Hematopoietic multipotent progenitor cell treated with erythropoietin and hydrocortisone succinate and interleukin-3 and kit ligand, for 8 days (in vitro differentiated cells): ENCODE measurements at places on chromosomes 6 and 20.

- peak; percentile 26 for DNase-seq
Measured at GRCh38 chr20:57464642-57465211, 60.2 kb downstream of the CTCFL start.

GRCh38 chr6:82182756-82183155 is 64.8 kb downstream of the IBTK start:
- DNase-seq: no peak

GRCh38 chr6:52517502-52518278 is 59.2 kb downstream of the TRAM2 start:
- DNase-seq: peak; percentile 80

GRCh38 chr20:32130352-32130751 is 20.8 kb downstream of the TM9SF4 start:
- no peak for DNase-seq

DNA sequence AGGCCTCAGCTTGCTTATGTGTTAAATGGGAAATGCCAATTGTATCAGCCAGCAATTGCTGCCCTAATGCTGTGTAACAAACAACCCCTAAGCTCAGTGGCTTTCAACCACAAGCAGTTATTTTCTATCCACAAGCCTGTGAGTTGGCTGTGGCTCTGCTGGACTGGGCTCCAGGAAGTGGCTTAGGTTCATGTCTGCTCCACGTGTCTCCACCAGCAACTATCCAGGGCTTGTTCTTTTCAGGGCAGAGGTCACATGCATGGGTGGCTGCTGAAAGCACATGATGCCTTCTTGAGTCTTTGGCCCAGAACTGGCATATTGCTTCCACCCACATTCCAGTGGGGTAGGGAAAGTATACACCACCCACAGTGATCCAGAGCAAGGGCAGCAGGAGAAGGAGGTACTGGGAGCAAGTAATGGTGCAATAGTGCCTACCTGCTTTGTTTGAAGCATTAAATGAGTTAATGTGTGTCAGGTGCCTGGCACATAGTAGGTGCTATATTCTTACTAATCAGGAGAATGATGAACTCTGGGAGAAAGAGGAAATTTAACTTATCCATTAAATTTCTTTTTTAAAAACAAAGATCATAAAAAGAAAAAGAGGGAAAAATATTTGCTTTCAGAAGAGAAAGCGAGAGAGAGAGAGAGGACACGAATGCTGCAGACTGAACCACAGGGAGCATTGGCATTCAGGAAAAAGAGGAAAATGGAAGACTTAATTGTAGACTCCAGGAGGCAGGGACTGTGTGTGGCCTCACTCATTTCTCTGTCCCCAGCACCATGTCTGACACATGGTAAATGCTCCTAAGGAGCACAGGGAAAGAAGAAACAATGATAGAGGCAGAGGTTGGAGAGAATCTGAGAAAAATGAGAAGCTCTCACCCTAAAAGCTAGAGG is 25.2 kb upstream of the RNF24 start:
- DNase-seq: no peak

GRCh38 chr6:15264902-15265761 is 19.3 kb downstream of the JARID2 start:
- no peak for DNase-seq

DNA sequence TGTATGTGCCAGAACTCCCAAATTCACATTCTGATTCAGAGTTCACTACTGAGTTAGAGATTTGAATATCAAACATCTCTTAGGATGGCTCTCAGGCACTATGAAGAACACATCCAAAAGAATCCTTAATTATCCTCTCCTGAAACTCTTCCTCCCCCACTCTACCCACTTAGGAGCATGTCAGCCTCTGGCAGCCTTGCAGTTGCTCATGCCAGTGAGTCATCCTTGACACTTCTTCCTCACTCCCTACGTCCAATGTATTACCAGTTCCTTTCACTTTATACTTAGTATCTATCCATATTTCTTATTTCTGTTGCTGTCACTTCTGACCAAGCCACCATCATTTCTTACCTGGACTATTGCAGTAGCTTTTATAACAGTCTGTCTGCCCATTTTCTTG is 192.0 kb upstream of the IMPG1 start:
- no peak for DNase-seq

DNA sequence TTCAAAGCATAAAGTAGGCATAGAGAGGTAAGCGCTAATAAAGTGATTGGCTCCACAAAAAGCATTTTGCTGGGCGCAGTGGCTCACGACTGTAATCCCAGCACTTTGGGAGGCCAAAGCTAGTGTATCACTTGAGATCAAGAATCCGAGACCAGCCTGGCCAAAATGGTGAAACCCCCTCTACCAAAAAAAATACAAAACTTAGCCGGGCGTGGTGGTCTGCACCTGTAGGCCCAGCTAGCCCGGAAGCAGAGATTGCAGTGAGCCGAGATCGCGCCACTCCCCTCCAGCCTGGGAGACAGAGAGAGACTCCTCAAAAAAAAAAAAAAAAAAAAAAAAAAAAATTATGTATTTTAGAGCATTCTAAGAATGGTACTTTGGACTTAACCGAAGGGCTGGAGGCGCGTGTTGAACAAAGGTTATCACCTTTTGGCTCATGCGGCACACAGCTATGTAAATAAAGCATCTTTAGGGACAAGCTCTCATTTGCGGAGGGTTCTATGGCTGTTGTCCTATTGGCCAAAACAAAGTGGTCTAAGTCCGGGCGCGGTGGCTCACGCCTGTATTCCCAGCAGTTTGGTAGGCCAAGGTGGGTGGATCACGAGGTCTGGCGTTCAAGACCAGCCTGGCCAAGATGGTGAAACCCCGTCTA is 17.4 kb downstream of the HFE start:
- peak; percentile 62 for DNase-seq
